CD4-positive, CD25-positive, alpha-beta regulatory T cell (primary cell): ENCODE measurements at places on chromosomes 7 and 10. TPM values are rescaled to one million over a fixed set of nuclear protein-coding genes. Genes with fewer than 3 reads are reported as not detected.

DNA sequence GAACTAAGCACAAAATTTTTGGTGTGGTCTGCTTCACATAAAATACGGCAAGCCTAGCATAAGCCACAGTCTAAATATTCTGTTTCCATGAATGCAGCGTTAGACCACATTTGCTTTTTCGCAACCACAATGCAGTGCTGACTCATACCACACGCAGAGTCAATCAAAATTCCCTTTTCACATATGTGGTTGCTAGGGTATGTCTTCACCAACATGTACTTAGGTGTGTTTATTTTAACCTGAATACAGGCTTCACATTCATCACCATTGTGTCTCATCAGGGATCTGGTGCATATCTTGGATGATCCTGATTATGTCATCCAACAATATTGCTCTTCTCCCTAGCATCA, 90.8 kb downstream of the CHN2 start:
- no peak for DNase-seq

The TMEM26 gene
- polyA plus RNA-seq, result not detected

The ZNF503 gene
- not detected for polyA plus RNA-seq

The TMEM196 gene
- polyA plus RNA-seq, result not detected

DNA sequence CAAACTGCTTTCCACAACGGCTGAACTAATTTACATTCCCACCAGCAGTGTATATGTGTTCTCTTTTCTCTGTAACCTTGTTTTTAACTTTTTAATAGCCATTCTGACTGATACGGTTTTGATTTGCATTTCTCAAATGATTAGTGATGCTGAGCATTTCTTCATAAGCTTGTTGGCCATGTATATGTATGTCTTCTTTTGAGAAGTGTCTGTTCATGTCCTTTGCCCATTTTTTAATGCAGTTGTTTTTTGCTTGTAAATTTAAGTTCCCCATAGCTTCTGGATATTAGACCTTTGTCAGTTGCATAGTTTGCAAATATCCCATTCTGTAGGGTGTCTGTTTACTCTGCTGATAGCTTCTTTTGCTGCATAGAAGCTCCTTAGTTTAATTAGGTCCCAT, 6.1 kb downstream of the ZNF786 start:
- DNase-seq, result no peak

The NPSR1 gene
- not detected for polyA plus RNA-seq

- no peak for DNase-seq
Observed at GRCh38 chr10:52420656-52421055, 106.6 kb downstream of the DKK1 start.

- DNase-seq, result no peak
Observed at GRCh38 chr10:74855439-74855838, 29.0 kb downstream of the KAT6B start.

DNA sequence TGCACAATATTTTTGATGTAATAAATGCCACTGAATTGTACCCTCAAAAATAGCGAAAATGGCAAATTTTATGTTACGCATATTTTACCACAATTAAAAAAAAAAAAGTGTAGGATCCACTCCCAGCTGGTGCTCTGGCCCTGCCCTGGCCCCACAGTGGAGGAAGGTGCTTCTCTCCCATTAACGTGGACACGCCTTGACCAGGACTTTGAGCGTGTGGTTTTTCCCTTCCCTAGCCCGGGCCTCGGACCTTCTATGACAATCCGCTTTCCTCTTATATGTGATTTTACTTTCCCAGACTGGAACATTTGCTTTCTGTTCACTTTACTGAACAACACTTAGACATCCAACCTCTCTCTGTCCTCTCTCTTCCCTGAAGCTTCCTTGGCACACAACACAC, 29.7 kb upstream of the OCM start:
- no peak for DNase-seq

DNA sequence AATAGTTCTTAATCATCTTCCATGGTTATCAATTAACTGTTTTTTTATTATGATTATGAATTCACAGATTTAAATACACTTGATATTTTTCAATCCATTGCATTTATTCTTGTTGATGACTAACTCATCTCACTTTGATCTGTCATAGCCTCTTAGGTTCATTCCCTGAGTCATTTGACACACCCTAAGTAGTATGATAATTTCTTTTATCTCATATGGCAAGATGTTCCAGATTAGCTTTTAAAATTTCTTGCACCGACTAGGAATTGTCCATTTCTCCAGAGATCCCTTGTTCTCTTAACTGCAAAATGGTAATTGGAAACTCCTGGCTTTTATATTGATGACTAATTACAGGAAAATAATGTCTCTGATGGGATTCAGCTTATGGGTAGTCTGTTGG, 87.6 kb upstream of the CCDC6 start:
- no peak for DNase-seq
